ENCODE measurements at places on chromosomes 3 and 15.

- no peak for DNase-seq
These were observed 169.9 kb upstream of the CTNNB1 start for GRCh38 chr3:41029356-41029755.

DNA sequence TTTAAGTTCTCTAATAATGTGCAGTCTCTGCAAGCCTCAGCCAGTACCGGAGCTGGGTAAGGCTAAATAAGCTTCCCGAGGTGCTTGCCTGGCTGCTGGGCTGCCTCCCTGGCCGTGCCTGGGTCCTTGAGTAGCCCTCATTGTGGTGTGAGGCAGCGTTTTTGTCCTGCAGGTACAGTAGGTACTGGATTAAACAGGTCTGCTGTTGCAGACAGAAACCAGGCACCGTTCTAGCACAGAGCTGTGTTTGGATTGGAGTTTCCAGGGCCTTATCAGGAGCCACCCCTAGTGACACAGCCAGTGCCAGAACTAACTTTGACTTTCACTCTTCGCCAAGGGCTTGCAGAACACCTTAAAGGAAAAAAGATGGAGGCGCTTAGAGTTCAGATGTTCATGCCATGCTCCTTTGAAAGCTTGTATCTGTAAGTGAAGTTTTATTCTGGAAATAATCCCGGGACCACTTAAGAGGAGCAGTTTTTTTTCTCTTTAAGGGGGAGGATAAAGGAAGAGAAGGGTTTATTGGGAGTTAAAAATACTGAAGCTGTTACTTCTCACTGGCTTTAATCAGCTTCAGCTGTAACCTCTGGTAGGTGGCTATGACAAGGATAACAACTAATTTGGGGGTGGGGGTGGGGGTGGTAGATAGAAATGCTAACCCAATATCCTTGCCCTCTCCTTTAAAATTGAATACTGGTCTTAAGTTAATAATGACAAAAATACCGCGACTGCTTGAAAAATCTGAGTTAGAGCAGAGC lies 126.8 kb downstream of the MITF start:
- DNase-seq: no peak

DNA sequence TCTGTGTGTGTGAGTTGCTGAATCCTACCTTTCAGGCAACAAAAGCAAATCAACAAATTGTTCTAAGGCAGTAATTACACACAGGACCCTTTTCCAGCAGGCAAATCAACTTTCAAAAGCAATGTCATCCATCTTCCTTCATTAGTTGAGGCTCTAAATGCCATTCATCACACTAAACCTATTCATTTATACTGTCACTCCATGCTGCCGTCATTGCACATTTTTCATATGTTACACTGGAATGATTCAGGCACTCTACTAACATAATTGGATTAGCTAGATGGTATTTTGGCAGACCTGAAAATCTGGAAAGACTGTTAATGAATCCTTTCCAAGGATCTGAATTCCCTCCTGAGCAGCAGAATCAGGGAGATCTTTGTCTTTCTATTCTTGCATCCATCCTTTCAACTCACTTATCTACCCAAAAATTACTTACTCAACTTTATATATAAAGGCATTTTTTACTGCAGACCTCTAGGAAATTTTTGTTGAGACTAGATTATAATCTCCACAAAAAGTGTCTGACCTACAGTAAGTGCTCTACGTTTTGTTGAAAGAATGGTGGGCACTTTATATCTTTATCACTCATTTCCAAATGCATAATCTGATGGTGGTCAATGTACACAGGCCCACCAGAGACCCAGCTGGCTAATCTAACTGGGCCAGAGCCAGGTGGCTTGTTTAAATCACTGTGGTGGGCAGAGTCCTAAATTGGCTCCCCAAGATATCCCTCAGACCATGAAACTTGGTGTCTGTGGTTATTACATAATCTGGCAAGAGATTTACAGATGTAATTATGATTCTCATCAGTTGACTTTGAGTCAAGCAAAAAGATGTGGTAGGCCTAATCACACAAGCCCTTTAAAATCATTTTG lies 25.0 kb downstream of the MIX23 start:
- no peak for DNase-seq

- DNase-seq: no peak
These were observed 25.4 kb downstream of the AADAC start for GRCh38 chr3:151839313-151839631.

- DNase-seq: no peak
These were observed 94.6 kb upstream of the CTDSPL start for GRCh38 chr3:37766797-37767776.

DNA sequence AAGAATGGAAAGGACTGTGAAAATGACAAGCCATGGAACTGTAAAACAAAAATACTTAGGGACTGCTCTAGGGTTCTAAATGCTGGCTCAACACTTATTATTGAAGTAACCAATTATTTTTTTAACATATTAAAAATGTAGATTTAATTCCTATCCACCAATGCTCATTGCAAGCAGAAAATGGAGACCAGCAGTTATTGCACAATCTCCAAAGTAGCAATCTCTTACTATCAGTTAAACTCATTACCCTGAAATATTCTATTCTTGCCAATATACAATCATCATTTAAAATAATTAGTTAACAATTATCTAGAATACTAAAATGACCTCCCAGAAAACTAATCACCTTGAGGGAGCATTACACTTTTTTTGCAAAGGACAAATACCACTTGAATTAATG lies 499.8 kb downstream of the NAALADL2 start:
- DNase-seq: no peak

GRCh38 chr15:68061602-68062001 lies 7.5 kb downstream of the PIAS1 start:
- no peak for DNase-seq

DNA sequence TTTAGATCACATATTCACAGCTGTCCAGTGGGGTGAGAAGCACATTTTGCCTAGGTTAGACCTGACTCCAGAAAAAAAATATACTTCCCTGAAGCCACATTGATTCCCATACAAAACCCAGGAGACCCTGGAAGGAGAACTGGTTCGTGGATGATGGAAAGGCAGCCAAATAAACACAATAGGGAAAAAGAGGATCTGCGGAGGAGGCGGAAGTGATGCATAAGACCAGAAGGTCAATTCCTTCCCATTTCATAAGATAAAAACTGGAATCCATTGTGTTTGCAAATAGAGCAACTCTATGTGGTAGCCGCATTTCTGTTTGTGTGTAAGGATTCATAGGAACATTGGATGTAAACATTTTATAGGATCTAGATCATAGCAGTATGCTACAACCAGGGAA lies 781.9 kb upstream of the GRM7 start:
- DNase-seq: no peak

DNA sequence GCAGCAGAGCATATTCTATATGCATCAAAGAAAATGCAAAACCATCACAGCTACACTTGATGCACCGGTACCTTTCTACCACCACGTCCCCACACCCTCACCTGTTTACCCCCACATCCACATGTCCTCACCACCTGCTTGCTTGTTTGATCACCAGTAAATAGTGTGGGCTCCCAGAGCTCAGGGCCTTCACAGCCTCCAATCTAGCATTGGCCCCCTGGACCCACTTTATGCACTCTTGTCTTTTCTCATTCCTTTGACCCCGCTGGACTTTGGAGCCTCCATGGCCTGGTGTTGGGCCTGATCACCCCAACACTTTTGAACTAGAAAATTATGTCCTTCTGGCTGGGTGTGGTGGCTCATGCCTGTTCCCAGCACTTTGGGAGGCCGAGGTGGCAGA lies 190.1 kb downstream of the PDE8A start:
- no peak for DNase-seq

- DNase-seq: no peak
These were observed 80.4 kb downstream of the ADAM10 start for GRCh38 chr15:58669108-58669507.

DNA sequence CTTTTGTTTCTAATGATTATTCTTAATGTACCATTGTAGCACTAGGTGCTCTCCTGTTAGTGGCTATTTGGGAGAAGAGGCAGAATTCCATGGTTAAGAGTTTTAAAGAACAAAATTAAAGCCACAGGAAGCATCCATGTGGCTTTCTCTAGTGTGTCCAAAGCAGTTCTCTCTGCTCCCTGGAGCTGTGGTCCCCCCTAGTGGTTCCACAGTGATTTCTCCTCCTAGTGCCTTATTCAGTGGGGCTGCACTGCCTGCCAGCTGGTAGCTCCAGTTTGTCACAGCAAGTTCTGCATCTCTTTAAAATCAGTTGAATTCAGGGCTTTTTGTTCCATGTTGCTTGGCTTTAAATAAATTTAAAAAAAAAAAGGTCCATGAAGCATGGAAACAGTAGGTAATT lies 39.6 kb upstream of the FAM98B start:
- DNase-seq: no peak

- DNase-seq: no peak
These were observed 445.0 kb upstream of the PROK2 start for GRCh38 chr3:72229952-72230351.

- no peak for DNase-seq
These were observed 108.0 kb downstream of the KCNH8 start for GRCh38 chr3:19256313-19256712.

GRCh38 chr3:113898892-113899291 lies 48.9 kb upstream of the ZDHHC23 start:
- DNase-seq: no peak

GRCh38 chr15:93730724-93731123 lies 500.6 kb upstream of the MCTP2 start:
- no peak for DNase-seq

GRCh38 chr15:76799760-76800159 lies 105.4 kb downstream of the SCAPER start:
- no peak for DNase-seq

DNA sequence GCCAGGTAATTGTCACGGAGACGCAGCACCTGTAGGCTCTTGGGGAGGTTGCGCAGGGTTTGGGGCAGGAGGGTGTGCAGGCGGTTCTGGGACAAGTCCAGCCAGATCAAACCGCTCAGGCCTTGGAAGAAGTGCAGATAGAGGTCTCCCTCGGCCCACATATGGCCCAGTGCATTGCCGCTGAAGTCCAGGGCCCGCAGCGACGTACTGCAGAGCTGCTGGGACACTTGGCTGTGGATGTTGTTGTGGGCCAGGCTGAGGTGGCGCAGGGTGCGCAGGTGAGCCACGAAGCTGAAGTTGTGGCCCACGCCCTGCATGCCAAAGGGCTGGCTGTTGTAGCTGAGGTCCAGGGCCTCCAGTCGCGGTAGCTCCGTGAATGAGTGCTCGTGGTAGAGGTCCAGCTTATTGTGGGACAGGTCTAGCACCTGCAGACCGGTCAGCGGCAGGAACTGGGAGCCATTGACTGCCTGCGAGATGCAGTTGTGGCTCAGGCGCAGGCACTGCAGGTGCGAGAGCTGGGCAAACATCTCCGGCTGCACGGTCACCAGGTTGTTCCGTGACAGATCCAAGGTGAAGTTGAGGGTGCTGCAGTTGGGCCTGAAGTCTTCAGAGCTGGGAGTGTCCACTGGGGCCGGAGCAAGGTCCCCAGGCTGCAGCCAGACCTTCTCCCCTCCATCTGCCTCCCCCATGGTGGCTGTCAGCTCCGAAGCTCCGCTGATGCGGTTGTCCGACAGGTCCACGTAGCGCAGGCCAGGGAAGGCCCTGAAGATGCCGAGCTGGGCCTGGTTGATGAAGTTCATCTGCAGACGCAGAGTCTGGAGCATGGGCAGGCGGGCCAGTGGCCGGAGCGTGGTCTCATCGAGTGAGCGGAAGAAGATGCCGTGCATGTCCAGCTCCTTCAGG lies 2.9 kb downstream of the TLR9 start:
- DNase-seq: no peak

- DNase-seq: no peak
These were observed 210.3 kb upstream of the STT3B start for GRCh38 chr3:31322460-31322859.

GRCh38 chr15:93028632-93029213 lies 60.3 kb downstream of the RGMA start:
- no peak for DNase-seq

- no peak for DNase-seq
These were observed 2.0 kb downstream of the MYEF2 start for GRCh38 chr15:48176112-48176511.

- no peak for DNase-seq
These were observed 51.3 kb downstream of the CCK start for GRCh38 chr3:42214565-42215283.

GRCh38 chr3:17194116-17194515 lies 309.4 kb downstream of the PLCL2 start:
- no peak for DNase-seq

GRCh38 chr15:53982071-53982680 lies 3.9 kb downstream of the UNC13C start:
- no peak for DNase-seq

DNA sequence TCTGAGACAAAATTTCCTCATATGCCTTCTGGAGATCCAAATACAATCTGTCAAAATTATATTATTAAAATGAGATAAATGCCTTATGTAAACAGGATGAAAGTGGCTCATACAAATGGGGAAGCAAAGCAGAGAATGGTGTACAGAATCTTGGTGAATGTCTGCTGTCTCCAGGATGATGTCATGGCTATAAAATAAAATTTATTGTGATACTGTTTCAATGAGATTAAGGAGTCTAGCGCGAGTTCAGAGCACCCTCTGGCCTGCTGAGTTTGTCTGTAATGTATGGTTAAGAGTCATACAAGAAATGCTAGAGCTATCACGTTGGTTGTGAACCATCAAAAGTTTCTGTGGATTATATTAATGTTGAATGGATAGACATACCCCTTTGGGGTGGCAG lies 359.7 kb downstream of the EFHB start:
- no peak for DNase-seq

DNA sequence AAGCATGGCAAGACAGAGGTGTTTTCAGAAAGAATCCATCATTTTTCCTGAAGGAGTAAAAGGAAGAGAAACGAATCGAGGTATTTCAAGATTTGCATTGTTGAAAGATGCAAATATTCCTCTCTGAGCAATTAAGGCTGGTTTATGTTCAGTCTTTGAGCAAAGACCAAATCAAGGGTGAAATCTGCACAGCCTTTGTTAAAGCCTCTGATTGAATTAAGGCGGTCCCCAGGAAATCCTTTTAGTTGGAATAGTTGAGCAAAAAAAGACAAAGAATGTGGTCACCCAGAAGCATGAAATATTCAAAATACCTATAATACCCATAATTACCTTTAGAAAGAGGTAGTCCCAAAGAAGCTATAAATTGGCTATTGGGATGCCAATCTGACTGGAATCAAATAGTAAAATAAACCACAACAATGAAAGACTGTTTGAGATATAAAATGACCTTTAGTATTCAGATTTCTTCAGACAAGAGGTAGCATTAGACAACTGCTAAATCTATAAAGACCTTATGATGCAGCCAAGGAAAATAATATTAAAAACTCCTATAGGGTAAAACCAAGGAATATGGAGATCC lies 1218.1 kb downstream of the ROBO2 start:
- no peak for DNase-seq

Measured in stimulated activated CD4-positive, alpha-beta T cell treated with anti-CD3 and anti-CD28 coated beads, Interleukin-4, amount 100 ng/mL, for 4 hours (primary cell).